ENCODE measurements at places on chromosomes 11 and 22.

DNA sequence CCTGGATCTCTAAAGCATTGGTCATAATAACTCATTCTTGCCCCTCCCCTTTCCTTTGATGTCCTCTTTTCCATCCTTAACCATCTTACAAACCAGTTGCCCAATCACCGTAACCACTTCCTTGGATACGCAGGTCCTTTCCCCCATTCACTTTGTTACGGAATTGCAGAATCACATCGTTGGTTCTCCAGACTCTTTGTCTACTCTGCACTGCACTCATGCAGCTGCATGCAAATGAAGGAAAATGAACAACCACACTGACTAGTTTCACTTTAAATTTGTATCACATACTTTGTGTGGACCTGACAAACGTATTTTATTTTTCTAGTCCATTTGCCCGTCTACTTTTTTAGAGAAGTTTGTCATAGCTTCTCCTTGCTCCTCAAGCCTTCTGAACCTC lies 69.9 kb downstream of the SLC5A12 start:
- no peak for DNase-seq

- DNase-seq: no peak
Observed at GRCh38 chr22:34475886-34476285, 555.6 kb upstream of the LARGE1 start.

DNA sequence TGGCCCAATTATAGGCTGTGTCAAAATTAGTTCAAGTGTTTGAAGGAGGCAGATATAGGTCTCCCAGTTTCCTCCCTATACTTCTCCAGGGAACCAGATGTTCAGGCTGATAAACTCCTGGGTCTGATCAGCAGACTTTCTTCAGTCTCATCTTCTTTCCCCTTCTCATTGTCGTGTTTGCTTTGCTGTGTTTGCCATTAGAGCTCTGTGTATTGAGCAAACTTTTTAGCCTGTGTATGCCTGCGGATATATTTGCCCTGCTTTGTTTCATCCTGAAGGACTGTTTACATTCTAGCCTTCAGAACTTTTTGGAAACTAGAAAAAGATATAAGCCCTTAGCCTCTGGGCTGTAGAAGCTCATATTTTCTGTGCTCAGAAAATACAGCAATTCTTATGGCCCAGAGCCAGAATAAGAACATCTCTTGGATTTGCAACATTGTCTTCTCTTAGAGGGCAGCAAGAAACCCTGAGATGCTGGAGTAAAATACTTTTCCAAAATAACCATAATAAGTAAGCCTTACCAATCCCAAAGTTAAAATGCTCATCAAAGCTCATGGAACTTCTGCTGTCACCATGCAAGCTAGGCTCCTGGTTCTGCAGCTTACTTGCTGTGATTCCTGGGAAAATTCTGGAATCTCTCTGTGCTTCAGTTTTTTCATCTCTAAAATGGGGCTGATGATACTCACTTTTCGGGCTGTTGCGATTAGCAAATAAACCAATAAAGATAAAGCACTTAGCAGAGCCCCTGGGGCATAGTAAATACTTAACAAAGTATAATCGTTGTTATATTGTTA lies 34.1 kb upstream of the ME3 start:
- no peak for DNase-seq

GRCh38 chr11:77031599-77031998 lies 2.6 kb upstream of the B3GNT6 start:
- no peak for DNase-seq

DNA sequence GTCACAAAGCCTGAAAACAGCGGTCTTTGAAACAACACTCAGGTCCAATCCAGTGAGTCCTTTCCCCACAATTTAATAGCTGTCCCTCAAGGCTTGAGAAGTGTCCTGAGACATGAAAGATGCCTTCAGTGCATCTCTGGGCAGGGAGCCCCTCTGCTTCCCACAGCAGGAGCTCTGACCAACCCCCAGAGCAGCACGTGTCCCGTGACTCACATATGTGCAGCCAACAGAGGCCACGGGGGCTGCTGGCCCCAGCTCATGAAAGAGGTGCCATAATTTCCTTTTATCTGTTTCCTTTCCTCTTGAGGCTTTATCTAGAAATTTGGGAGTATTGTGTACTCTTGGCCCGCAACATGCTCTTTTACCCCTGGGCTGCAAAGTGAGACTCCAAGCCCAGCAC lies 33.2 kb upstream of the LMO1 start:
- DNase-seq: no peak

DNA sequence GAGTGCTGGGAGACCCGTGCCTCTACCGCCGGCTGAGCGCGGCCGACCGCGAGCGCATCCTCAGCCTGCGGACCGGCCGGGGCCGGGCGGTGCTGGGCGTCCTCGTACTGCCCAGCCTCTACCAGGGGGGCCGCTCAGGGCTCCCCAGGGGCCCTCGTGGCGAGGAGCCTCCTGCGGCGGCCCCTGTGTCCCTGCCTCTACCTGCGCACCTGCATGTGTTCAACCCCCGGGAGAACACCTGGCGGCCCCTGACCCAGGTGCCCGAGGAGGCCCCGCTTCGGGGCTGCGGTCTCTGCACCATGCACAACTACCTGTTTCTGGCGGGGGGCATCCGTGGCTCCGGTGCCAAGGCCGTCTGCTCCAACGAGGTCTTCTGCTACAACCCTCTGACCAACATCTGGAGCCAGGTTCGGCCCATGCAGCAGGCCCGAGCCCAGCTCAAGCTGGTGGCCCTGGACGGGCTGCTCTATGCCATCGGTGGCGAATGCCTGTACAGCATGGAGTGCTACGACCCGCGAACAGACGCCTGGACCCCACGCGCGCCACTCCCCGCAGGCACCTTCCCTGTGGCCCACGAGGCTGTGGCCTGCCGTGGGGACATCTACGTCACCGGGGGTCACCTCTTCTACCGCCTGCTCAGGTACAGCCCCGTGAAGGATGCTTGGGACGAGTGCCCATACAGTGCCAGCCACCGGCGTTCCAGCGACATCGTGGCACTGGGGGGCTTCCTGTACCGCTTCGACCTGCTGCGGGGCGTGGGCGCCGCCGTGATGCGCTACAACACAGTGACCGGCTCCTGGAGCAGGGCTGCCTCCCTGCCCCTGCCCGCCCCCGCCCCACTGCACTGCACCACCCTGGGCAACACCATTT lies 3.5 kb downstream of the KLHDC7B start:
- no peak for DNase-seq

GRCh38 chr11:75946531-75947530 lies 131.8 kb downstream of the UVRAG start:
- DNase-seq: peak; percentile 59

DNA sequence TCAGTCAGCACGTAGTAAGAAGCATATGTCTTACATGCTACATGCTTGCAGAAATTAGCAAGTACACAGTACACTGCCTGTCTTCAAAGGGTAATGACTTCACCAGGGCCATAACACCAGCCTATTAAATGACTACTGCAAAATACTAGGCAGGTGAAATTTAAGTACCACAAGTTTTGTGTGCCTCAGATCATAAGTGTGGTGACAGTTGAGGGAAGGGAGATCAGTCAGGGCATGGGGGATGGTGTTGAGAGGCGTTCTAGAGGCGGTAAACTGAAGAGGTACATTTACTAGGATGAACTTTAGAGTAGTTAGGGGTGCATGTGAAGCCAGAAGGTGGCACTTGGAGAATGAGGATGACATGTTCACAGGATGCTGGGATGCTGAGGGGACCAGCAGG lies 22.0 kb downstream of the AMOTL1 start:
- no peak for DNase-seq

DNA sequence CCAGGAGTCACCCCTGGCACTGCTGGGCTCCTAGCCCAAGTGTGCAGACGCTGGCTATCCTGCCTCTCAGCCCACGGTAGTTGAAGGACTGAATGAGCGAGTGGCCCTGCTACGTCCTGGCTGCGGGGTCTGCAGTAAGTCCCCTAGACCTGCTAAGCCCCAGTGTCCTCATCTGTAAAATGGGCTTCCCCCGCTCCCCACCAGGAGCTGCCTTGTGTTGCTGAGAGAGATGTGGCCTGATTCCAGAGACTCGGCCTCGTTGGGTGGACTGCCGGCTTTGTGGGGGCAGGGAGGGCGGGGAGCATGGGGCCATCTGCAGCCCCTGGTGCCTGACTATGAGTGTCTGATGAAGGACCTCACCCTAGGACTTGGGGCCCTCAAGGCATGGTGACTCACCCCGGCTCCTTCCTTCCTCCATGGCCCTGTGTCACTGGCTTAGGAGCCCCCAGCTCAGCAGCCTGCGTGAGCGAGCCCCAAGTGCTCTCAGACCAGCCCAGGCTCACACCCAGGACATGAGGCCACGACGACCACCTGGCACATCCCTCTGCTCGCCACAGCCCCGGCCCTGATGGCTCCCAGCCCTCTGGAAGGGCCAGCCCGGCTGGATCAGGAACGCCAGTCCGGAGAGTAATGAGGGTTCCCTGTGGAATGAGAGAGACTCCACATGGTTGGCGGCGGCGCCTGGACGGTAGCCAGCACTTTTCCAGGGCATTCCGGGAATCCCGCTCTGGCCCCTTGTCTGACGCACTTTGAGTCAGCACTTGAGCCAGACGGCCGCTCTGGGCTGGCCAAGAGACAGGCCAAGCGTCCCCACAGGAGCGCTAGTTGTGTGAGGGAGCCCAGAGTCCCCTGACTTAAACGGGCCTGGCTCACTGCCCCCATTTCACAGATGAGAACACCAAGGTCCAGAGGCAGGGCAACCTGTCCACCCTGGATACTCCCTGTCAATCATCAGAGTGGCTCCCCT lies 50.5 kb upstream of the SHISAL1 start:
- DNase-seq: no peak

DNA sequence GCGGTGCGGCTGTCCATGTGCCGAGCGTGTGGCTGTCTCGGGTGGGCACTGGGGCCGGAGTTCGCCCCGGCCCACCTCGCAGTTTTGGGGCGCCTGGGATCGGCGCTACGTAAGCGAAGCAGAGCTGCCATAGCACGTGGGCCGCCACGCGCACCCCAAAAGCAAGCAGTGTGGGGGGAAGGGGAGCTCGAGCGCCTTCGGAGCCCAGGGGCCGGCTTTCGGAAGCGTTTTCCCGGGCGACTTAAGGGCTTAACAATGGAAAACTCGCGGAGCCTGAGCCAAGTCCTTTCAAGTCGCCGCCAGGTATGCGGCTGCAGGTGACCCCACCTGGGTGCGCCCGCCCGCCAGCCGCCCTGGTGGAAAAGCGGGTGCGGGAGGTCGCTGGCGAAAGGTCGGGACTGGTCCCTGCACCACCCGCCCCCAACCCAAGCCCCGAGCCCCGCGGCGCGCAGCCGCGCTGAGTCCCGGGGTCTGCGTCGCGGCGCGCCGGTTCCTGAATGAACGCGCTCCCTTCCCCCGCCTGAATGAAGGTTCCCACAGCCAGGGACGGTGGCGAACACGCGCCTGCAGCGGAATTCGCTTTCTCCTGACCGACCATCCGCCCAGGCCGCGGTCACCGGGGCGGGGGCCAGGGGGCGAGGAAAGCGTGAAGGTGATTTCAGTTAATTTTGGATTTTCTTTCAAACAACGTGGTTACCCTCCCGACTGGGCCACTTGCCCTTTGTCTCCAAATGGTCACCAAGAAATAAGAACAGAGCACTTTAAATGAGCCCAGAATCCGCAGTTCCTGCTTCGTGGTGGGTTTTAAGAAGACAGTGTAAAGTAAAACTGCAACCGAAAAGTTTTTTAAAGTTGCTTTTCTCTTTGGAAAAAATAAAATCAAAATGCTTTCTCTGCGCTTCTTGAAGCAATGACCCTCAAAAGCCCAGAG lies 2.8 kb upstream of the CCND1 start:
- no peak for DNase-seq

GRCh38 chr11:35288817-35289541 lies 130.4 kb downstream of the SLC1A2 start:
- peak; percentile 23 for DNase-seq

DNA sequence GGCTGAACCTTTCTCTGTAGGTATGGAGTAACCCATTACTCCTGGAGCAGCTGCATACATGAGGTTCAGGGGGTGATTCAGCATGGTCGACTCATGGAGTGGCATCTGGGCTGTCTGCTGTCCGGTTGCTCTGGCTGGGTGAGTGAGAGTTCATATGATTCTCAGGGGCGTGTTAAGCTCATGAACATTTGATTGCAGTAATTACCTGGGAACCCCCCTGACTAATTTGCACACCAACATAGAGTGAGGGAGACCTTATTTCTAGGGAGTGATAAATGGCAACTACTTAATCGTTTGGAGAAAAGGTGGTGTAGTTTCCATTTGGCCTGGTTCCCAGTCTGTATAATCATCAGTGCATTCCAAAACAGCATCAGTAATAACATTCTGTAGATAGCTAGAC lies 661.9 kb downstream of the ETS1 start:
- DNase-seq: no peak

GRCh38 chr11:107457205-107457557 lies 444 bp downstream of the CWF19L2 start:
- no peak for DNase-seq

DNA sequence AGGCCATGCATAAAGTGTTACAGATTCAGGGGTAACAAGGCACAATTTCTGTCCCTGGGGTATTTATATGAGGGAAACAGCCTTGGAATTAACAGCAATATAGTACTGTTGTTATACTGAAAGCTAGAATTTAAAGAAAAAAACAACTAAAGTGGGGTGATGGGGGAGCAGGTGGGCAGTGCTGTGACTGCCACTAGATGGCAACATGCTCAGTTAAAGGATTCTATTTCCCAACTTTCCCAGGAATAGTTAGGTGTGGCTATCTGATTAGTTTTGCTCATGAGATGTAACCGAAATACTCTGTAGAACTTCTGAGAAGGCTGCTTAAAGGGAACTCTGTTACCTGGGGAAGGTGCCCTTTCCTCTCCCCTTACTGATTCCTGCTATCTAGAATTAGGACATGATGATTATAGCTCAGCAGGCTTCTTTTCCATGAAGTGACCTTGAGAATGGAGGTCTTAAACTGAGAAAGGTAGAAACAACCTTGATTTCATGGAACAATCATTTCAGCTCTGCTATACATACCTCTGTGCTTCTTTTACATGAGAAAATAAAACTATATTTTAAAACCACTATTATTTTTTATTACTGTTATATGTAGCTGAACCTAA lies 102.6 kb downstream of the RELT start:
- peak; percentile 26 for DNase-seq

- peak; percentile 92 for DNase-seq
Observed at GRCh38 chr22:50305923-50306566, 1.4 kb downstream of the PLXNB2 start.

DNA sequence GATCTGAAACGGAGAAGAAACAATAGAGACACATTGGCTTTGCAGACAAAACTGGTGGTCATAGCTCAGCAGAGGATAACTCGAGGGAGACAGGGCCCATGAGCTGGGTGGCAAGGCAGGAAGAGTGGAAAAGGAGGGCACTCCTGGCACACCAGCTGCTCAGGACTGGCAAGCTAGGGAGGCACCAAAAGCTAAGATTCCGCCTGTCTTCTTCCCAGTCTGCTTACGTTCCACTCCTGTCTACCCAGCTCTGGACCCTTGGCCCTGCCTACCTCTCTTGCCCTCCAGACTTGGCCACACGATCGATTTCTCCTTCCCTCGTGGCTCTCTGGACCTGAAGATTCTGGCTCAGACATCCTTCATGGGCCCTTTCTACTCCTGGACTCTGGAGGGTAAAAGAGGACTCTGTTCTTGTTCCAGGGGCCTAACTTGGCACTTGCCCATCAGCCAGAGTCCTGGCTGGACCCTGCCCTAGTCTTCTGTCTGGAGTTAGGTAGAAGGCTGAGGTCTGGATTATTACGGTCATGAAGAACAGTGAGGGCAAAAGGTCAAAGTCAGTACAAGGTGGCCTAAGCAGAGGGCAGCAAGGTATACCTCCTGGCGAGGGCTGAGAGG lies 115.2 kb upstream of the PITPNB start:
- no peak for DNase-seq

- DNase-seq: no peak
Observed at GRCh38 chr11:12174477-12175143, 64.2 kb downstream of the MICAL2 start.

- DNase-seq: no peak
Observed at GRCh38 chr11:69797156-69797555, 22.0 kb upstream of the FGF4 start.

GRCh38 chr11:115321605-115322289 lies 182.5 kb downstream of the CADM1 start:
- no peak for DNase-seq

All from inflammatory macrophage (primary cell).